ENCODE measurements at places on chromosomes 16 and 17. TPM values are rescaled to one million over a fixed set of nuclear protein-coding genes. Genes with fewer than 3 reads are reported as not detected.

- no peak overlapping the region for H3K4me3 ChIP-seq
- H3K4me1 ChIP-seq, result no peaks in the 10 kb centered on the region
- no peaks in the 10 kb centered on the region for H3K36me3 ChIP-seq
- no peaks in the 10 kb centered on the region for H3K27me3 ChIP-seq
- peak; percentile 24 for DNase-seq
These were observed 175.3 kb downstream of the UTP18 start for GRCh38 chr17:51435641-51436091.

DNA sequence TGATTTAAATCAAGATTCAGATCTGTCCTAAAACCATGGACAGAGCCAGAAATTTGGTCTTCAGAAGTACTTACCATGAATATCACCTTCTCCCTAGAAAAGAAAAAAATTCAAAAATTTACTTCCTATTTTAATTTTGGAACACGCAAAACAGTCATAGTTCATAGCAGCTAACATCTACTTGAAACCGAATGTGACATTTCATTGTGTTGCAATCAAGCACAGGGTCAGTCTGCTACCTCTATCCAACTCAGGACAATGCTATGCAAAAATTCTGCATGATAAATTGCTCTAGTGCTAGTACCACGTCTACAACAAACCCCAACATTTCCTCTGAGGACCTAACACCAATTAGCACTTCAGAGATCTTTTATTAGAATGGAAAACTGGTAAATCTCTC, 7.7 kb downstream of the JPT1 start:
- H3K4me3 ChIP-seq, result no peak overlapping the region
- H3K27me3 ChIP-seq, result no peaks in the 10 kb centered on the region
- DNase-seq, result peak; percentile 42

Gene C16orf86
- total RNA-seq, result 2.1 TPM

Gene HEATR9
- total RNA-seq, result not detected

DNA sequence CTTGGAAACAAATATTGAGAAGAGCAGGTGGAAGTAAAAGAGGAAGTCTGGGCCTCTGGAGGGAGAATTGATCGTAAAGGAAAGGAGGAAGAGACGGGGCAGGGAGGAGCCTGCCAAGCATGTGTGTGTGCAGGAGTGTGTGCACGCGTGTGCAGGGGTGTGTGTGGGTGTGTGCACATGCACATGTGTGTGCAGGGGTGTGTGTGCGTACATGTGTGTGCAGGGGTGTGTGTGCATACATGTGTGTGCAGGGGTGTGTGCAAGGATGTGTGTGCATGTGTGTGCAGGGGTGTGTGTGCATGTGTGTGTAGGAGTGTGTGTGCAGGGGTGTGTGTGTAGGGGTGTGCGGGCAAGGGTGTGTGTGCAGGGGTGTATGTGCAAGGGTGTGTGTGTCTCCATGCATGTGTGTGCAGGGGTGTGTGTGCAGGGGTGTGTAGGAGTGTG, 10.0 kb downstream of the CEP295NL start:
- no peaks in the 10 kb centered on the region for H3K27me3 ChIP-seq
- no peak for DNase-seq
- peaks cover 19% of the 10 kb centered on the region for H3K4me1 ChIP-seq
- H3K27ac ChIP-seq, result no peak overlapping the region
- no peaks in the 10 kb centered on the region for H3K36me3 ChIP-seq

DNA sequence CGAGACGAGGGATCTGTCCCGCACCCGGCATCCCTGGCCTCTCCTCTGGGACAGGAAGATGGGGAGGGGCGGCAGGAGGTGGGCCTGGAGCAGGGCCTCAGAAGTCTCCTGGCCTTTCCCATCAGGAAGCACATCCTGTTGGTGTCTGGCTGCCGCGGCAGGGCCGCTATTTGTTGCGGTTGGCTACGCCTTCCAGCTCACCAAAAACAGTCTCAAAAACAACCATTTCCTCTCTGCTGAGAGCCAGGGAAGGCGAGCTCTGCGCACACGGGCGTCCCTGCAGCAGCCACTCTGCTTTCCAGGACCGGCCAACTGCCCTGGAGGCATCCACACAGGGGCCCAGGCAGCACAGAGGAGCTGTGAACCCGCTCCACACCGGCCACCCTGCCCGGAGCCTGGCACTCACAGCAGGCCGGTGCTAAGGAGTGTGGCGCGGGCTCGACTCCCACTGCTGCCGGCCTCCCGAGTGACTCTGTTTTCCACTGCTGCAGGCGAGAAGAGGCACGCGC, at the start of gene TMEM204:
TSS of gene TMEM204 (plus strand) at position 224 of the 509 bp plus-strand sequence. CDS start 610 bp downstream, outside the sequence.
- no peaks in the 10 kb centered on the region for H3K36me3 ChIP-seq
- H3K27me3 ChIP-seq, result no peaks in the 10 kb centered on the region
- peak within 1 kb of the TSS; percentile 77 for H3K4me3 ChIP-seq

Measured in GM23248 (cell line).